AG08395 (cell line): ENCODE measurements at places on chromosomes 11 and 22.

GRCh38 chr22:48391820-48392219, 1435.9 kb downstream of the BRD1 start:
- DNase-seq: no peak

- no peak for DNase-seq
Observed at GRCh38 chr22:21094911-21095772, 49.4 kb downstream of the LRRC74B start.

DNA sequence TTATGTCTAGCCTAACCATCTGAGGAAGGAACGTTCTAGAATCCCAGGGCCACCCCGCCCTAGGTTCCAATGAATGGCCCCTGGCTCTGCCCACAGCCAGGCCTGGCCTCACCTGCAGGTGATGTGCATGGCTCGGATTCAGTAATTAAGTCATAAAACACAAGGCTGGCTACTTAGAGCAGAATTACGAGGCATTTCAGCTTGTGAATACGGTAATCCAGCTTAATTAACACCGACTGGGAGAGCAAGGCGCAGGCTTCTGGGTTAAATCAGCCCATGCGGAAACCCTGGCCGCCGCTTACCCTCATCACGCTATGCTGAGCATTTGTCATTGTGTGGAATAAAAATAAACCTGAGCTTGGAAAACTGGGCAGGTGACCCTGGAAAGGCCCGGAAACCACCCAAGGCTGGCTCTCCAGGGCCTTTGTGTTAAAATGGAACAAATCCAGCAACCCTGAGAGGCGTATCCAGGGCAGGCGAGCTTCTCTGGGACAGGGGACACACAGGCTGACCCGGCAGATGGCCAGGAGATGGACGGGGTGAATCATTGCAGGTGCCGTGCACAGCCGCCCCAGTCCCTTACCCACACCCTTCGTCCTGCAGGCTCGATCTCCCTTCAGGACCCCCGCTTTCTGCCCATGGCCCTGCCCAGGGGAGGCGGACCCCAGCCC, 220.2 kb downstream of the CTTN start:
- DNase-seq: no peak

DNA sequence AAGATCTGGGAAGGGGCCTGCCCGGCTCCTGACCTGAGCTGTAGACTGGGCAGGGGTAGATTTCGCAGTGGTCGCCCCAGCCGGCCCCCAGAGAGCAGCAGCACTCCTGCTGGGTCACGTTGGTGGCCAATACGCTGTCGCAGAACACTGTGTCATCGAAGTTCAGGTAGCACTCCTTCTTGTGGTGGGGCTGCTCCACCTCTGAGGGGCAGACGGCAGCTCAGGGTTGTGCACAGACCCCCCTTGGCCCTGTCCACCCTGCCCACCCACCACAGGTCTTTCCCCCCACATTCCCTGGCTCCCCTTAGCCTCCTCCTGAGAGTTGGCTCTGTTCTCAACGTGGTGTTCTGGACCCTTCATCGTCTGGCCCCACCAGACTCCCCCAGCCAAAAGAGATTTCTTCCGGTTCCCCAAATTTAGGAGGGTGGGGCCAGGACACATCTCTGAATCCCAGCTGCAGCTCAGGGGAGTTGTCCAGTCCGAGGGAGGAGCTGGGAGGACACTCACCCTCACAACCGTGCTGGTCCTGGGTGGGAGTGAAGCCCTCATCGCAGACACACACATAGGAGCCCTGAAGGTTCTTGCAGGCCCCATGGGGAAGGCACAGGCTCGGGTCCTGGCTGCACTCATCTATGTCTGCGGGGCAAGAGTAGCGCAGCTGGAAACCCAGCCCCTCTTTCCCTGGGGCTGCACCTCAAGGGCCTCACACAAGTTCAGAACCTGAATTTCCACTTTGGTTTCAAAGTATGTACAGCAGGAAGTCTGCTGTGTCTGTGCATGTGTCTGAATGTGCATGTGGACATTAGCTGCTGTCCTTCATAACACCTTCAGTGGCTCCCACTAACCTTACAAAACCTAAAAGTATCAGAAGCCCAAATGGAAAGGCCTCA, 16.5 kb downstream of the SCYL1 start:
- no peak for DNase-seq

- DNase-seq: no peak
Observed at GRCh38 chr11:120343429-120343828, 7.2 kb downstream of the ARHGEF12 start.
